OCI-M1 (cell line): ENCODE measurements at places on chromosomes 4 and X.

GRCh38 chr4:149108626-149109025 is 666.4 kb upstream of the NR3C2 start:
- DNase-seq = no peak

- DNase-seq = peak; percentile 37
These were observed 90.2 kb upstream of the SLITRK2 start for GRCh38 chrX:145727476-145727875.

- DNase-seq = no peak
These were observed 58.4 kb upstream of the SCOC start for GRCh38 chr4:140315019-140315418.

DNA sequence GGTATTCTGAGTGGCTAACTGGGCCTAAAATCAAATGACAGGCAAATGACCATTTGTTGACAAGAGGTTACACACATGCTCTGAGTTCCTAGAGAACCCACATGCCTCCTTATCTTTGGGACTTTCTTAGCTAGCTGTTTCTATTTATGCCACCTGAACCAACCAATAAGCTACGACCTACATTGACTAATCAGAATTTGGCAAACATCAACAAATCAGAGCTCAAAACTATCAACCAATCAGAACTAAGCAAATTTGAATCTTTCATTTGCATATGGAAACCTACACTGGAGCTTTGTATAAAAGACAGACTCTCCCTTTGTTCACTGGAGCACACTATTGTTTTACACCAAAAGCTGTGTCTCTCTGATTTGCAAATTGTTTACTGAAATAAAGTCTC is 192.0 kb downstream of the CXXC4 start:
- peak; percentile 48 for DNase-seq

DNA sequence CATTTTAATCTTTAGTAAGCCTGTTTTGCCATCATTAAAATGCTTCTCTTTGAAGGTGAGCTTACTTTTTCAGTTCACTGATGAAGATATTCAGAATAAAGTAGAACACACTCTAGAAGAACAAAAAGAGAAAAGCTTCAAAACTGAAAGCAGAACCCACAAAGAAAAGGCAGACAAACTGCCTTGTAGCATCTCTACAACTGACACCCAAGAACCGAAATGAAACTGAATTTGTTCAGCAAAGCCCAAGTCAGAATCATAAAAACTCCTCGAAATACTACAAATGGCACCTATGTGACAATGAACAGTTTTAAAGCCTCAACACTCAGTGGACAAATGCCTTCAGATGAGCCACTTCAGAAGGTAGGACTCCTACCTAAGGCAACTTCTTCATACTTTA is 83.6 kb downstream of the MAML3 start:
- DNase-seq = peak; percentile 68

GRCh38 chr4:53050361-53050774 is 188.3 kb downstream of the RASL11B start:
- DNase-seq = no peak

- peak; percentile 75 for DNase-seq
These were observed 2.0 kb upstream of the PGK1 start for GRCh38 chrX:78102091-78102490.

- no peak for DNase-seq
These were observed 164.8 kb downstream of the VEGFC start for GRCh38 chr4:176627916-176628315.

- no peak for DNase-seq
These were observed 473 bp upstream of the BCLAF3 start for GRCh38 chrX:19991350-19991718.

DNA sequence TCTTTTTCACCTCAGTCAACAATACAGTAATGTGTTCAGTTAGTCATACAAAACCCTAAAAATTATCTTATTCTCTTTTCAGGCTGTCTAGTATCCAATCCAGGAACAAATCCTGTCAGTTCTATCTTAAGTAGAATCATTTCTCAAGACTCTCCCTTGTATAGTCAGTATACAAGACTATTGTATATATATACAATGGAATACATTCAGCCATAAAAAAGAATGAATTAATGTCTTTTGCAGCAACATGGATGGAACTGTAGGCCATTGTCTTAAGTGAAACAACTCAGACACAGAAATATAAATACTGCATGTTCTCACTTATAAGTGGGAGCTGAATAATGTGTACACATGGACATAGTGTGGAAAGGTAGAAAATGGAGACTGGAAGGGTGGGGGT is 501.2 kb upstream of the ATOH1 start:
- DNase-seq = no peak

DNA sequence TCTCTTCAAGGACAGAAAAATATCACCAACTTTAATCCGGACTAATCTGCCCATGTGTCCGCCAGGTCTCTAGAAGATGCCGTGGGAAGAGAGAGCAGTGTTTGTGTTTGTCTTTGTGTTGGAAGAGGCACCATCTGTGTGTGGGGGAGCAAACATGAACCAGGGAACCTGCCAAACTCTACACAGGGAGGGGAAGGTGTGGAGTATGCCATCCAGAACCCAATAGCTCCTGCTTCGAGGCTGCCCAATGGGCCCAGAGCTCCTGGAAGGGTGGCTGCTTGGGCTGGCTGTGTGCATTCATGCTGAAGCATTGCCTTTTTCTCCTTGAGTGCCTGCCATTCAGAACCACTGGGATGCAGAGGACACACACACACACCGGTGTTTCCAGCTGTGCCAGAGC is 536.2 kb downstream of the MID1IP1 start:
- no peak for DNase-seq

- no peak for DNase-seq
These were observed 53.7 kb downstream of the CHM start for GRCh38 chrX:85993539-85994197.

DNA sequence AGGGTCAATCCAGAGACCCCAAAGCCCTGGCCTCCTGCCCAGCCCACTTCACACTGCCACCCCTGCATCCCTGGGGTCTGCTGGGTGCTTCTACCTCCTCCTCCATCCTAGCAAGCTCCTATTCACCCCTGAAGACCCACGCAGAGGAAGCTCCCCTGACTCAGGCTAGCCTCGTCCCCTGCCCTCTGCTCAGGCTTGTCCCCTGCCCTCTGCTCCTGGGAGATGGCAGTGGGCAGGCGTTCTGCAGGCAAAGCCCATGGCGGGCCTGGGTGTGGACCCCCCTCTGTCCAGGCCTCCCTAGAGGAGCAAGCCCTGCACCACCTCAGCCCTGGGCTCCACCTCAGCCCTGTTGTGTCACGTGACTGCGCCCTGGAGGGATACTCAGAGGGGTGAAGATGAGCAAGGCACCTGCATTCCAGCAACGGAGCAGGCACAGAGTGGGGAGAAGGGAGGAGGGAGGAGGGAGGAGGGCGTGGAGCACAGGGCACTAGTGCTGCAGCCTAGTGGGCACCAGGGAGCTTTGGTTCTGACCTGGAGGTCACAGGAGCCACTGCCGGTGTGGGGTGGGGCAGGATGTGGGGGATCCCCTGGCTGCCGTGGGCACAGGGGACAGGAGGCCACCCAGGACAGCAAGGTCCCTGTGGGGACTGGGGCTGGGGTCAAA is 27.6 kb upstream of the FGFR3 start:
- no peak for DNase-seq

DNA sequence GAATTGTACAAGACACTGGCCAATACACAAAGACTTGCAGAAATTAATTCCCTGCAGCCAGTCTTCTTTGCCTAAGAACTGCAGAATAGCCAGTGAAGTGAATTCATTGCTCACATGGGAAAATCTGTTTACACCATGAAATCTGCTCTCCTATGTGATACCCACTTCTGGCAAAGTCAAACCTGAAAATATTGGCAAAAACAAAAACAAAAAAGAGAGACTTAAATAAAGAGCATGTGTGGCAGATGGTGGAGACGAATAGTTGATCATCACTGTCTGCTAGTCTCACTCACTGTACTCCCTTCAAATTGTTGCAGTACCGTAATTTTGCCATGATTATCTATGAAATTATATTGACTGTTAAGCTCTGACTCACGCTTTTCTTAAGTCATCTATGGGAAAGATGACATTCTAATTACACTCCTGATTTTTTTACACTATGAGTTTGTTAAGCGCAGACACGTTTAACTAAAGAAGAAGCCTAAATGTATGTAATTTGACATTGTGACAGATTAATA is 406.8 kb downstream of the PCDH7 start:
- DNase-seq = no peak

GRCh38 chrX:109266034-109266433 is 215.9 kb downstream of the GUCY2F start:
- DNase-seq = peak; percentile 1

- peak; percentile 66 for DNase-seq
These were observed 5.4 kb upstream of the TBC1D1 start for GRCh38 chr4:37885496-37885895.

DNA sequence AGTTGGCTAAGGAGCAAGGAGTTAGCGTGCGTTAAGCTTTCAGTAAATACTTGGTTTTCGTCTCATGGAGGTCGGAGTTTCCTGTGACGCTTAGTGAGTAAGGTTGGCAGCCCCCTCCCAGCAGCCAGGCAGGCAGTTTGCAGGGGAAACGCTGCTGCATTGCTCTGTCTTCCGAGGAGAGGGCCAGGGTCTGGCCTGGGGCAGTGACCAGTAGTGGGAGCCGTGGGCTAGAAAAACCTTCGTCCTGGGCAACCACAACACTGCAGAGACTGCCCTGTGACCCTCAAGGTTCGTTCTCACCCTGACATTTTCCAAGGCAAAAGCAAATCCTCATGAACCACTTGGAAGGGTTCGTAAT is 432 bp downstream of the TMEM175 start:
- peak; percentile 73 for DNase-seq

GRCh38 chr4:155657169-155657568 is 9.5 kb upstream of the GUCY1A1 start:
- no peak for DNase-seq

- DNase-seq = no peak
These were observed 52.7 kb downstream of the ACOX3 start for GRCh38 chr4:8387615-8388527.

DNA sequence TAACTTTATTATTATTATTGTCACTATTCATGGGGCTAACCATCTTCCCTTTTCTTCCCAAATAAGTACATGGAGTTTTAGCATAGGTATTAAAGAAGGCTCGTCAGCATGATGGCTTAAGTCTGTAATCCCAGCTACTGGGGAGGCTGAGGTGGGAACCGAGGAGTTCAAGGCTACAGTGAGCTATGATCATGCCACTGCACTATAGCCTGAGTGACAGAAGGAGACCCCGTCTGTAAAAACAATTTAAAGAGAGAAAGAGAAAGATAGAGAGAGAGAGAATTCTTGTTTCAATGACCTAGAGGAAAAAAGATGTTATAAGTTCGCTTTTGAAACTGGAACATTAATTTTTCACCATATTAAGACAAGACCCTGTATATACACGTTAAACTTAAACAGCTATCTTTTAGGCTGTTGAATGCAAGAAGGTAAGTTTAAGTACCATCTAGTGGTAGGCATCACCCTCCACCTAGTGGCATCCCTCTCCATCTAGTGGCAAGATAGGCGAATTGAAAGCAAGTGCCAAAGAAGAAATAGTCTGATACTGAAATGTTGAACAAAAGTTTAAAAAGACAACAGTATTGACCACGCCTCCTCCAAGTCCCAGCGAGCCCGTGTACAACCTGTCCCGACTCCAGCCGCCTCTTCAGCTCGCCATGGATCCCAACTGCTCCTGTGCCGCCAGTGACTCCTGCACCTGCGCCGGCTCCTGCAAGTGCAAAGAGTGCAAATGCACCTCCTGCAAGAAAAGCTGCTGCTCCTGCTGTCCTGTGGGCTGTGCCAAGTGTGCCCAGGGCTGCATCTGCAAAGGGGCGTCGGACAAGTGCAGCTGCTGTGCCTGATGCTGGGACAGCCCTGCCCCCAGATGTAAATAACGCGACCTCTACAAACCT is 26.0 kb upstream of the YTHDC1 start:
- peak; percentile 90 for DNase-seq

DNA sequence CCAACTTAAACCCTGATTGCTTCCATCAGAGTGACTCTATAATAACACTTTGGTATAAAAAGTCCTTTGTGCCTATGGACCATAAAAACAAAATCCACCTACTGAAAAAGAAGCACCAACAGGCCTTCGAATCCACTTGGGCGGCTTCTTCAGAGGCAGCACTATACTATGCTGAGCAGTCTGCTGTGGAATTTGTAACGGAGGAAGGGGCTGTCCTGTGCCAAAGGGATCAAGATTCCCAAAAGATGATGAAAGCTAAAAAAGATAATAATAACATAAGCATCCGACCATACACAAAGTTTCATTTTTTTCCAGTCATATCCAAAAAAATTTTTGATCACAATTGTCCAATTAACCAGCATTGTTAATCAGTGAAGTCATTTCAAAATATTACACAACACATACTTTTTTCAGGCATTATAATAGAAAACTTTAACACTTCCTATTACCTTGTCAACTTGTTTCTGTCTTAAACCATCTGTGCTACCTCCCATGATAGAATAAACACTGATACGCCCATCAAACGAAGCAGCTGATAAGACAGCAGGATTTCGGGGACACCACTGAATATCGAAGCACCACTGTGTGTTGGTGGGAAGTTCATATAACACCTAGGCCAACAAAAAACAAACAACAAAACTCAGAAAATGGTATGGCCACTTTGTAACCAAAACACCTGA is 24.1 kb downstream of the SEC31A start:
- no peak for DNase-seq

GRCh38 chr4:74230902-74231499 is 73.1 kb downstream of the MTHFD2L start:
- DNase-seq = peak; percentile 86

DNA sequence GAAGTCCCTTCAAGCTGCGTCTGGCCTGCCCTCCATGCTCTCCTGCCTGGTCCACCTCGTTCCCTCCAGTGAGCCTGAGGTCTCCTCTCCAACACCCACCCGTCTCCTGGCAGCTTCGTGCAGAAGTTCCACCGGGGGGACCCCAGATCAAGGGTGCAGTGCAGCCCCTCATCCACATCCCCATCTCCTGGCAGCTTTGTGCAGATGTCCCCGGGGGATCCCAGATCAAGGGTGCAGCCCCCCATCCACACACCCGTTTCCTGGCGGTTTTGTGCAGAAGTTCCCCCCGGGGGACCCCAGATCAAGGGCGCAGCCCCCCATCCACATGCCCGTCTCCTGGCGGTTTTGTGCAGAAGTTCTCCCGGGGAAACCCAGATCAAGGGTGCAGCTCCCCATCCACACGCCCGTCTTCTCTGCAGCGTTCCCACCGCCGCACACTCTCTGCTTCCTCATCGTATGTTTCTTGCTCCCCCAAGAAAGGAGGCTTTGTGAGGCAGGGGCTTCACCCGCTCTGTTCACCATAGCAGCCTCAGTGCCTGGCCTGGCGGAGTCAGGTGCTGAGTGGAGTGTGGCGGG is 35.7 kb downstream of the PIGG start:
- no peak for DNase-seq

DNA sequence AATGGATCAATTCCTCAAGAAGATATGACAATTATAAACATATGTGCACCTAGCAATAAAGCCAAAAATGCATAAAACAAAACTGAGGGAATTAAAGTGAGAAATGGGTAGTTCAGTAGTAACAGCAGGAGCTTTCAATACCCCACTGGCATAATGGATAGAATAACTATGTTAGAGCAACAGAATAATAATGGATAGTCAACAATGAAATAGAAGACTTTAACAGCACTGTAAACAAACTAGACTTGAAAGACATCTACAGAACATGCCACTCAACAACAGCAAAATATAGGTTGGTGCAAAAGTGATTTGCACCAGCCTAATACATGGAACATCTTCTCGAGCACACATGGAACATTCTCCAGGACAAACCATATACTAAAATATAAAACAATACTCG is 20.0 kb upstream of the MBNL3 start:
- no peak for DNase-seq

- DNase-seq = peak; percentile 37
These were observed 12.8 kb downstream of the AIMP1 start for GRCh38 chr4:106329041-106329618.

- no peak for DNase-seq
These were observed 37.8 kb downstream of the ABCB7 start for GRCh38 chrX:75118296-75118695.

GRCh38 chrX:13219991-13220764 is 99.7 kb downstream of the ATXN3L start:
- no peak for DNase-seq
